ENCODE measurements at places on chromosomes 7 and 10. TPM values are rescaled to one million over a fixed set of nuclear protein-coding genes. Genes with fewer than 3 reads are reported as not detected.

GPR15LG gene
- total RNA-seq = not detected

GHRHR gene
- total RNA-seq = not detected

TWNK gene
- total RNA-seq = 17.2 TPM

LIPN gene
- not detected for total RNA-seq

PRRT4 gene
- total RNA-seq = not detected

EPHB4 gene
- 1.0 TPM for total RNA-seq

GSAP gene
- total RNA-seq = 10.4 TPM

HOXA9 gene
- not detected for total RNA-seq

PNLIPRP1 gene
- not detected for total RNA-seq

ITIH5 gene
- not detected for total RNA-seq

PTEN gene
- 94.9 TPM for total RNA-seq

MYO3A gene
- total RNA-seq = not detected

TRIM73 gene
- total RNA-seq = 12.4 TPM

CNTNAP2 gene
- not detected for total RNA-seq

CYP2C9 gene
- total RNA-seq = not detected

ST8SIA6 gene
- 1.1 TPM for total RNA-seq

SVOPL gene
- total RNA-seq = not detected

TDRD1 gene
- total RNA-seq = 0.10 TPM

TAS2R41 gene
- total RNA-seq = not detected

R3HCC1L gene
- total RNA-seq = 18.3 TPM

CTAGE4 gene
- total RNA-seq = 1.0 TPM

SLC18A2 gene
- not detected for total RNA-seq

FAM25G gene
- total RNA-seq = not detected

SLC26A5 gene
- total RNA-seq = not detected

HEPACAM2 gene
- not detected for total RNA-seq

Data from T-helper 1 cell treated with Interleukin-12 subunit alpha and Interleukin-12 subunit beta and Interleukin-4 antibody, amounts not matched to agents 30 ng/mL and 1 ng/mL, for 36 hours (primary cell).